CD4-positive, alpha-beta T cell treated with Interleukin-12 subunit alpha and Interleukin-12 subunit beta, for 1 hour (primary cell): ENCODE measurements at places on chromosomes 5 and 9.

GRCh38 chr5:147547730-147548129 is 37.9 kb upstream of the DPYSL3 start:
- no peak for DNase-seq

GRCh38 chr5:180136630-180137381 is 65.2 kb upstream of the RNF130 start:
- DNase-seq = no peak

GRCh38 chr9:126704892-126705766 is 91.4 kb downstream of the LMX1B start:
- peak; percentile 87 for DNase-seq

DNA sequence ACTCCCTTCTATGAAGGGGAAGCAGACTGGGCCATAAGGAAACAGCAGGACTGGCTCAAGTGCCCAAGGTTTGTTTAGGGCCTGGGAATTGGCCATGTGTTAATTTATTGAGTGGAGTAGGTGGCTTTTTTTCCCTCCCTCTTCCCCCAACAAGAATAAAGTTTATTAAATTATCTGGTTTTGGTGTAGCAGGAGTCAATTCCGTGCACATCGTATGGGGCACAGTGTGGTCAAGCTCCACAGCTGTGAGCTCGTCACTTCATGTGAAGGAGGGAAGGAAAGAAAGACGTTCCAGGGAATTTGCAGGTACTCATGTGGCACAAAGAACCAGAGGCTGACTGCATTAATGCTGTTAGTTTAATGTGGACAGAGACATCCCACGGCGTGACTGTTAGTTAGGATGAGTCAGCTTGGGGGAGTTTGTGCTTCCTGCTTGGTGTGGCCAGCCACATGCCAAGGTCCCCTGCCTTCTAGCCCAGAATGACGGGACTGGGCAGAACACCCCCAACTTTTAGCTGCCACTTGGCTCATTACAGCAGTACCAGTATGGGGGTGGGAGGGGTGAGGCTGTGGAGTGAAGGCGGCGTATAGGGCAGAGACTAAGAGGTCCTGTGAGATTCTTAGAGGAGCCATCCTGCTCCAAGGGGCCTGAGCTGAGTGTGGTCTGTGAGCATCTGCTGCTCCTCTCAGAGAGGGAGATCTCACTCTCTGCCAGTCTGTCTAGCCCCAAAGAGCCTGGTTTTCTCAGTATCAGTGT is 33.2 kb downstream of the CSF1R start:
- no peak for DNase-seq

DNA sequence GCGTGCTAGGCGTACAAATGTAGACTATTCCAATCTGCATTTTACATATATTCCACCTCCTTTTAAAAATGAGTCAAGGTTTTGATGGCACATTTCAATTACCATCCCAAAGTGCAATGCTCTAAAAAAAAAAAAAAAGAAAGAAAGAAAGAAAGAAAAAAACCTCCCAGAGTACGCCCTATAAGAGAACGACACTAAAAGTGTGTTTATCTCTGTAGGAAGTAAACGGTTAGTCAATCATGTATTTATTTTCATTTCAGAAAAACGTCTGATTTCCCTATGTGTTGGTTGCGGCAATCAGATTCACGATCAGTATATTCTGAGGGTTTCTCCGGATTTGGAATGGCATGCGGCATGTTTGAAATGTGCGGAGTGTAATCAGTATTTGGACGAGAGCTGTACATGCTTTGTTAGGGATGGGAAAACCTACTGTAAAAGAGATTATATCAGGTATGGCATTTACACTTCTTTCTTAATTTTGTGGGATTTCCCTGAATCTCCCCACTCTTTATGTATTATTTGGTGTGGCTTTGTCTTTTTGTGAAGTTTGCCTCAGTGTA is 1.1 kb downstream of the ISL1 start:
- DNase-seq = no peak

DNA sequence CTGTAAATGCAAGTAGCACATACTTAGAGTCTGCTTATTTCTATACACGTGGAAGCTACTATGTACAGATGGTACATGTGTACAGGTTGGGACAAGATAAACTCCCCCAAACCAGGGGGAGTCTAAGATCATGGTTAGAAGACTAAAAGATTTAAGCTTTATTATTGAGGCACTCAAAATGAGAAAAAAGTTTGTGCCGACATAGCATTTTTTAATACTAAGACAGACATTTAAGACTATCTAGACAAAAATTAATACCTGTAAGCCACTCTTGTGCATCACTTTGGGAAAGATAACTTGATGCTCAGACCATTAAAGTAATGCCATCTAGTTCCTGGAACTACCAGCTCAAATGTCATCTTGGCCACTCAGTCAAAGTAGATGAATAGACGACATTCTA is 279.4 kb downstream of the ARL15 start:
- no peak for DNase-seq
